GM03348 (cell line): ENCODE measurements at places on chromosomes 3 and 15.
A peak's percentile ranks its signal among the peaks of the same experiment; 100 is the strongest.

DNA sequence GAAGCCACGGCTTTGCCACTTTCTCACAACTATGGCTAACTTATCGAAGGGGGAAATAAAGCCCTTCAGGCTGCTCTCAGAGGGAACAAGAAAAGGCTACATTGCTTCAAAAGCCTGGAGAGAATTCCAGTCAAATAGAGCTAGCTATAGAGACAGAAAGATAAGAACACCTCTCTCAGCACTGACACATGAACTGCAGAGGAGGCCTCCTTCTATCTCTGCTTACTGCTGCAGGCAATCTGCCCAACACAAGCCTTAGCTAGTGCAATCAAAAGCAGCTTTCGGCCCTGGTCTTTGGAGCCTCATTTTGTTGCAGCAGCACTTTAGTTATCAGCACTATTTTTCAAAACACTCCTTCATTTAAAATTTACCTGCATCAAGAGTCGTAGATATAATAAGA lies 118.4 kb upstream of the ROBO1 start:
- DNase-seq, result no peak

DNA sequence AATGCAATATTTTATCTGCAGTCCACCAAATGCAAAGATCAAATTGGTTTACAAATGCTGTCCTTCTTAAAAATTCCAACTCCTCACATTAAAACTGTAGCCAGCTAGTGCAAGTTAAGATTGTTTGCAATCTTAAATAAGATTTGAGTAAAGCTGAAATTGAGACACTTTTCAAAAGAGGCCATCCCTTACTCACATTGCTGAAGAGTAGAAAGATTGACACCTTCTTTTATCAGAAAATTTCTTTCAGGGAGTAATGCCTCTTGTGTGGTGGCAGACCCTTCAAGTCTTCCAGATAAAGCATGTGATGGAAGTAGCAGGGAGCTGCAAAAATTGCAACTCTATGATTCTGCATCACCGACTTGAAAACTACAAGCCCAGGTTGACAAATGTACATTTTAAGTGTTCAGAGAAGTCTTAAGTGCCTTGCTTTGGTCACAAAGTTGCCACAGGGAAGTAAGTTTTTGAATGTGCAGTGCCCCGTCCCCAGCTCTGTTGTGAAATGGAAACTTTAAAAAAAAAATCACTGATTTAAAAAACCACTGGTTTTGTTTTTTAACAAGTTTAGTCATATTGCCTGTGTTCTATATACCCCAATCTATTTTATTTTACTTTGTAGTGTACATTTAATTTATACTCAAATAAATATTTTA lies 12.6 kb downstream of the CD86 start:
- no peak for DNase-seq

DNA sequence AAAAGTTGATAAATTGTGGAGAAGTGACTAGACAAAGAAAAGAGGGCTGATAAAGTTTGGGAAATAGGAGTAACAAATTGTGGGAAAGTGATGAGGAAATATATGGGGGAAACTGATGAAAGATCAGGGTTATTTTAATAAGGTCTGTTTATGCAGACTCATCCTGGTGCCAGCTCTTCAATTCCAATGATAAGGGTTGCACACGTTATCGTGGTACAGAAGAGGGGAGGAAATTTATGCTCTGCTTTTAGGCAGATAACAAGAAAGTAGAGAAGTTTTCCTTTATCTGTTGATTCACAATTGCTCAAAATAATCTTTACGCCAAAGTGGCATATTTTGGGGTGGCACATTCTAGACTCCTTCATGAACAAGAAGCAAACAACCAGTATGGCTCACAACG lies 32.1 kb upstream of the LIPC start:
- no peak for DNase-seq

- DNase-seq, result peak; percentile 88
Observed at GRCh38 chr15:31352911-31353811, 26.5 kb downstream of the KLF13 start.

GRCh38 chr3:182793663-182794454 lies 555 bp downstream of the ATP11B start:
- peak; percentile 77 for DNase-seq

- DNase-seq, result no peak
Observed at GRCh38 chr15:63446255-63446654, 58.1 kb upstream of the USP3 start.

DNA sequence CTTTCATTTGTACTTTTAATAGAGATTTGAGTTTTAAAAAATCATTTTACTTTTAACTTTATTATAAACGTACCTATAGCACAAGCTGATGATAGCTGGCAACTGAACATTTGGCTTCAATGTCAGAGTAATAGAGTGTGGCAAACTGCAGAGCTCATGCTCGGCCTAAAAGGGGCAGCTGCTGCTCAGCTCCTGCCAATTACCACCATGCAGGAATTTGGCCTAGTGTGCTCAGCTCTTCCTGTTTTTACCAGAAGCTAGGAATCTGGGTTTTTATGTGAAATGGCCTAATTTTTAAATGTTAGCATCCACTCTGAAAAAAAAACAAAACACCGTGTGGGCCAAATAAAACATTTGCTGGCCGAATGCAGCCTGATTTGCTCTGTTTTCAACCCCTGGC lies 1.8 kb downstream of the IFT122 start:
- DNase-seq, result peak; percentile 71

GRCh38 chr3:10334042-10334441 lies 13.1 kb upstream of the SEC13 start:
- DNase-seq, result no peak

DNA sequence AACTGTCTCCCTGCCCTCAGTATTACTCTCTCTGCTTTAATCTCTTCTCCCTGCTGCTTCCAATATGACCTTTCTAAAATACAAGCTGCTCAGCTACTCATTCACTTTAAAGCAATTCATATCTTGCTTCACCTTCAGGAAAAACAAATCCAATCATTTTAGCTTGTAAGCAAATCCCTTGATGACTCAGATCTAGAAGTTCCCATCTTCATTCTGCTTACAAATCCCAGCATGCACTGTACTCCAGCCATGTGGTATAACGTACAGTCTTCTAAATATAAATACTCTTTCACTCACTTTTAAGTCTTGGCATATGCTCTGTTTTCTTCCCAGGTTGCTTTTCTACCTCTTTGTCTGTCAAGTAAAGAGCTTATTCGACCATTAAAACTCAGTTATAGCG lies 1009.1 kb upstream of the SEMA6D start:
- DNase-seq, result no peak

- DNase-seq, result no peak
Observed at GRCh38 chr3:62809369-62809768, 65.8 kb downstream of the CADPS start.

GRCh38 chr15:63726491-63726890 lies 107.3 kb downstream of the HERC1 start:
- no peak for DNase-seq

DNA sequence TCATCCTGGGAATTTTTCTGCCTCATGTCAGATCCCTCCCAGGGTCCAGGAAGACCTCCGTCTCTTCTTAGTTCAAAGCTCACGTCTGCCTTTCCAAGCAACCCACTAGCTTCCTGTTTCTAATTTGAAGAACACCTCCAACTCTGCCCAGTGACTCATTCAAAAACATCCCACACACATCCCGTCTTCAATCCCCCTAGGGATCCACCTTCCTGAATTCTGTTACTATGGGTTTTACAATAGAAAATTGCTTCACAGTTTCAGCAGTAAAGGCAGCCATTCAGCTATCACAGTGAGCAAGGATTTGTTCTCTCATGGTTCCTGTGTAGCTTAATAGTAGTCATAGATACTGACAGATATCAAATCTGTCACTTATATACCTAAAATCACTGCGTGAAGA lies 308.3 kb upstream of the CCDC54 start:
- DNase-seq, result peak; percentile 80

DNA sequence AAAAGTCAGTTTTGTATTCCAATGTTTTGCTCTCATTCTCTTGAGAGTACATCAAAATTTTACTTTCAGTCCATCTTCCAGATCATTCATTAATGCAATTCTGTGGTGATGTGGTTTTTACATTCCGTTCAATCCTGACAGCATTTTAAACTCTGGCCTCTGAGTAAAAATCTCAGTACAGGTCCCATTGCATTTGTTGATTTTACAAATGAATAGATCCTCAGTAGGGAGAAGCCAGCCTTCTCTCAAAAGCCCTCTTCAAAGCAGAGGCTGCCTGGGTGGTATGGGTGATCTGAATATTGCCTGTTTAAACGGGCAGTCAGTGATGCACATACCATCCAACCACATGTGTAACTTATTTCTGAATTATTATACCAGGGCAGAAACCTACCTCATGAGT lies 72.5 kb upstream of the TSC22D2 start:
- peak; percentile 15 for DNase-seq

- no peak for DNase-seq
Observed at GRCh38 chr15:49848807-49849206, 228.0 kb downstream of the DTWD1 start.

DNA sequence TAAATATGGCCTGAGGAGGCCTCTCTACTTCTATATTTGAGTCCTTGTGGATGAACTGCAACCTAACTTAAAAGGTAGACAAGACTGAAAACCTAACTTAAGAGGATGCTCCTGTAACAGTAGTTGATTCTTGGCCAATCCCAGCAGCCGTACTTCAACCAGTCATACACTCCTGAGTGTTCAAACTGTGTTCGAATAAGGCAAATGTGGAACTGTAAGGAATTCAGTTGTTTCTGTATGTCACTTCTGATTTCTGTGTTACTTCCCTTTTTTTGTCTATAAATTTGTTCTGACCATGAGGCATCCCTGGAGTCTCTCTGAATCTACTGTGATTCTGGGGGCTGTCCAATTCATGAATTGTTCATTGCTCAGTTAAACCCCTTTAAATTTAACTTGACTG lies 20.5 kb downstream of the GALK2 start:
- no peak for DNase-seq

GRCh38 chr3:8460815-8461456 lies 40.7 kb upstream of the LMCD1 start:
- DNase-seq, result peak; percentile 59

GRCh38 chr15:89157918-89158564 lies 63.3 kb downstream of the RLBP1 start:
- no peak for DNase-seq

GRCh38 chr15:27448986-27449385 lies 478.0 kb downstream of the GABRG3 start:
- no peak for DNase-seq

DNA sequence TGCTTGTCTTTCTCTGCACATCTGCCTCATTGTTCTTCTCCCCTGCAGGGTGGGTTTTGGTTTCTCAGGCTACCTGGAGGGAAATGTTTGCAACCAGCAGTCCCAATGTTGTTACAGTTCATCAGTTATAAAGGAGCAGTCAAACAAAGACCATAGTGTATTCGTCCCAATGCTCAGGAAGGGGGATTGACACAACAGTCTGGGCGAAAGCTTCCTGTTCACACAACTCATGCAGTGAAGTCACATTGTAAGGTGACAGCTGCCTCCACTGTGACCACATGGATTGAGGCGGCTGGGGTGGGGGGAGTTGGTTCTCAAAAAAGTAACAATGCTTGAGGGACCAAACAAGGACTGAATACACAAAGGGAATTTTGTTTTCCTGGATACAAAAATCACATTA lies 28.8 kb upstream of the TF start:
- no peak for DNase-seq

DNA sequence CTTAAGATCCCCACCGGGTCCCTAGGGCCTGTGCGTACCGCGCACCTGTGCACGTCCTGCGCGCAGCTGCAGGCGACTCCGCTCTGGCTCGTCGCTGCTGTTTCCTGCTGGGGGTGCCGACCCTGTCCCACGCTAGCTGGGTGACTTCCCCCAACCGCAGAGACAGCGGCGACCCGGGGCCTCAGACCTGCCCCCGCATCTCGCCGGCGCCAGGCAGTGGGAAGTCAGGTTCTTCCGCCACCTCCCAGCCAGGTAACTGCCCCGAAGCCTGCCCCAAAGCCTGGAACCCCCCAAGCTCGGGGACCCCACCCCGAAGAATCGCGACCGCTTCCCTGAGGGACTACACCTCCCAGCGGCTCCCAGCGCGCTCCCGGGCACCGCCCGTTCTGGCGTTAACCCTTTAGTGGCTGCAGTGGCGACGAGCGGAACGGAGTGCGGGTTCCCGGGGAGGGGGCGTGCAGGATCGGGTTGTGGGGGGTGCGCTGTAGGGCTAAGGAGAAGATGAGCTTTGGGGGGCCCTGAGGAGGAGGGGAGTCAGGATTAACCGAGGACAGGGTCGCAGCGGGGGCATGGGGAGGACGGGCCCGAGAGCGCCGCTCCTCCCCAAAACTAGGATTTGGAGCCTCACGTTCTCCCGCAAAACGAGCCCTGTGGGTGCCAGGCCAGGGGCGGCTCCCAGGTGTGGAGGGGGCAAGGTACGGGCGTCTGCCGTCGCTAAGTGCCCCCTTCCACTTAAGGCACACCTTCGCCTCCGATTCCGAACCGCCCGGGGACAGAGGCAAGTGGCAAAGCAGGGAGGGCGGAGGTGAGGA lies 589 bp downstream of the NEIL1 start:
- DNase-seq, result peak; percentile 78

DNA sequence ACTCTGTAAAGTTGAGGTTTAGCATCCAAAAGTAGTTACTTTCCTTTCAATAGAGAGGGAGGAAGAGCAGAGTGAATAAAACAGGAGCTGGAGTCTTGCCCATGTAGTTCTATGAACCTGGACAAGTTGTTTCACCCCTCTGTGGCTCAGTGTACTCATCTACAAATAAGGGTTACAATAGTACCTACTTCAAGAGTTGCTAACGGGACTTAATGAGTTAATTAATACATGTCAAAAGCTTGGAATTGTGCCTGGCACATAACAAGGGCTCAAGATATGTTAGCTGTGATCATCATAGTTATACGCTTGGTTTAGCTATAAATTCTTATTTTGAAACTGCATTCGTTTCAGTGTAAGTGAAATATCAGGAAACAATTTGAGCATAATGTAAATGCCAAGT lies 388.5 kb upstream of the THBS1 start:
- DNase-seq, result no peak

- DNase-seq, result peak; percentile 40
Observed at GRCh38 chr3:150216041-150216811, 191.9 kb upstream of the TSC22D2 start.

GRCh38 chr3:110236976-110237610 lies 834.5 kb upstream of the NECTIN3 start:
- DNase-seq, result no peak

DNA sequence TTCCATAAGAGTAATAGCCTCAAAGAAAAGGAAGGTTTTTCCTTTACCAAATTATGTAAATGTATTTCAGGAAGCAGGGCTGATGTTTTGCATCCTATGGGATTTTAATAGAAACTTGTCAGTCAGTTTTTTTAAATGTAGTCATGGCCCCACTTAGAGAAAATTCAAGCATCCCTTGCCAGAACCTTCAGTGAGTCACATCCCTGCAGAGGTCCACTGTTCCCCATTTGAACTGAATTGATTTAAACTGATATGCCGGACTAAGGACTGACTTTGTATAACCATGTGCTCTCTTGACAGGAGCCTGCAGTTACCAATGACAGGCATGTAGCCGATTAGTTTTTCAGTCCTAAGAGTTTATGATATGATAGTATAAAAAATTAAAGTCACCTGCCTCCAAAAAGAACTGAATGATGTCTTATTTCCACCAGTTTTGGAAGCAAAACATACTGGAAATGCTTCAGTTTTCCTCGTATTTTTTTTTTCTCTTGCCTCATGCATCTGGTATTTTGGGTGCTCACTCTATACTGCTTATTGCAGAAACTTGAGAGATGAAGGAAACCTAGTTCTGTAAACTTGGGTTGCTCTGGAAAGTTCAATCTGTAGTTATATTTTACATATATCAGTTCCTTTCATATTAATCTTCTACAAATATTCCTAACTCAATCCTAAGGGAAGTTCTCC lies 30.7 kb downstream of the LRTM1 start:
- DNase-seq, result peak; percentile 58
